ENCODE measurements at places on chromosomes 7 and 10.

DNA sequence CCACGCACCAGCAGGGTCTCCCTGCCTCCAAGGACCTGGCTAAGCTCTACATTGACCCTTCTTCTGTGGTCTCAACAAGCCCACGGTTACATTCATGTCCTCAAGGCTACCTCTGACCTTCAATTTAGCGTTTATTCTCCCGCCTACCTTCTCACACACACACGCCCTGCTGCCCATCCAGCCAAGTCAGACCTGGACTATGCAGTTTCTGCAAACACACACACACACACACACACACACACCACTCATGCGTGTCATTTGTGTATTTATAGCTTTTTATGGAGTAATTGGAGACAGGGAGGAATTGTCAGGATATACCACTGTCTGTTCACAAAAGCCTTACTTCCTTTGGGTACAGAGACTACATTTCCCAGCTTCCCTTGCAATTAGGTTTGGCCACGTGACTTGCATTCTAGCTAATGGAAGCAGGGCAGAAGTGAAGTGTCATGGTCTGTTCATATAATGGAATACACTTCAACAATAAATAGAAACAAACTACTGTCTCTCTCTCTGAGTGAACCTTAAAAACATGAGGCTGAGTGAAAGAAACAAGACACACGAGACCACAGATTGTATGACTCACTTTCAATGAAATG, 53.8 kb upstream of the CPXM2 start:
- DNase-seq = no peak

- no peak for DNase-seq
Observed at GRCh38 chr7:7521259-7521658, 14.4 kb downstream of the COL28A1 start.

DNA sequence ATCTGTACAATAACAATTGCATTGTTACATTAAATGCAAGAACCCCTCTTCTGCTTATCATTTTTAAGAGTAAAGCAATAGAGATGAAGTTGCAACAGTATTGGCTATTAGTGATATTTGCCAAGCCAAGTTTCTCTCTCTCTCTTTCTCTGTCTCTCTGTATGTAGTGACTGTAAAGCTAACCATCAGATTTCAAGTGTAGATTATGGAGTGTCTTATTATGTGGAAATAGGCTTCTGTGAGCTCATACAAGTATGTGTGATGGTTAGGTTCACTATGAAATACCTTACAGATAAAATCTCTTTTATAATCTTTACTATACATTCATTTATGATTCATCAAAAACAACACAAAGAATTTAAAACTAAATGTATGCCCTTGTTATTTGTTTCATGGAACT, 28.6 kb upstream of the NRP1 start:
- no peak for DNase-seq

DNA sequence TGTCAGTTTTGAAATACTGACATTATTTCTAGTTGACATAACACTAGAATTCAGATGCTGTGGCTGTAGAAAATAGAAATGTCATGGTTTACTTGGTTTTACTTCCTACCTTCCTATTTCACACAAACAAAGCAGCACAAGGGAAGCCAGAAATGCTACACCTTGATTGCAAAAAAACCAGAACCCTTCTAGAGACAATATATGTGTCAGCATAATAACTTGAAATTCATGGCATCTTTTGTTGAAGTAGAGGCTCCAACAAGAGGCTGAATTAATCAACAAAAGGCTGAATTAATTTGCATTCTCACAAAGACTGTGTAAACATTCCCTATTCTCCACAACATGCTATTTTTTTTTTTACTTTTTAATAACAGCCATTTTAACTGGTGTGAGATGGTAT, 25.2 kb downstream of the ZNF117 start:
- DNase-seq = no peak

DNA sequence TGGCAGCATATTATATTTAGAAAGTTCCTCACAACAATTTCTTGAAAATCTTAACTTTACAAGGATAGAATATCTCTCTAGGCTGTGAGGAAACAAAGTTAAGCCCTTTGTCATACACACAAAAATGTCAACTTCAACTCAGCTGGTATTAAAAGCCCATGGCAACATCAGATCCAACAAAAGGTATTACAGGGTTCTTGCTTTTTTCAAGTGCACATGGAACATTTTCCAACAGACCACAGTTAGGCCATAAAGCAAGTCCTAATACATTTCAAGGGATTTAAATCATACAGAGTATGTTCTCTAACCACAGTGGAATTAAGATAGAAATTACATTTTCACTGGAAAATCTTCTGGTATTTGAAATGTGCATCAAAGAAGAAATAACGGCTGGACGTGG, 71.9 kb upstream of the OIT3 start:
- DNase-seq = no peak

DNA sequence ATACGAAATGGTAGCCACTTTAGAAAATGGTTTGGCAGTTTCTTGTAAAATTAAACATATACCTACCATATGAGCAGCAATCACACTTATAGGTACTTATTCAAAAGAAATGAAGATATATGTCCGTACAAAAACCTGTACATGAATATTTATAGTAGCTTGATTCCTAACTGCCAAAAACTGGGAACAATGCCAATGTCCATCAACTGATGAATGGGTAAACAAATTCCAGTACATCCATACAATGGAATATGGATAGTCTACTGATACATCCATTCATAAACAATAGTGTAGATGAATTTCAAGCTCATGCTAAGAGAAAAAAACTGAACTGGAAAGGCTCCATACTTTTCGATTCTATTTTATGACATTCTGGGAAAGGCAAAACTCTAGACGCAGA, 68.5 kb downstream of the AGK start:
- DNase-seq = no peak

- DNase-seq = no peak
Observed at GRCh38 chr7:132206594-132206993, 369.7 kb downstream of the PLXNA4 start.

DNA sequence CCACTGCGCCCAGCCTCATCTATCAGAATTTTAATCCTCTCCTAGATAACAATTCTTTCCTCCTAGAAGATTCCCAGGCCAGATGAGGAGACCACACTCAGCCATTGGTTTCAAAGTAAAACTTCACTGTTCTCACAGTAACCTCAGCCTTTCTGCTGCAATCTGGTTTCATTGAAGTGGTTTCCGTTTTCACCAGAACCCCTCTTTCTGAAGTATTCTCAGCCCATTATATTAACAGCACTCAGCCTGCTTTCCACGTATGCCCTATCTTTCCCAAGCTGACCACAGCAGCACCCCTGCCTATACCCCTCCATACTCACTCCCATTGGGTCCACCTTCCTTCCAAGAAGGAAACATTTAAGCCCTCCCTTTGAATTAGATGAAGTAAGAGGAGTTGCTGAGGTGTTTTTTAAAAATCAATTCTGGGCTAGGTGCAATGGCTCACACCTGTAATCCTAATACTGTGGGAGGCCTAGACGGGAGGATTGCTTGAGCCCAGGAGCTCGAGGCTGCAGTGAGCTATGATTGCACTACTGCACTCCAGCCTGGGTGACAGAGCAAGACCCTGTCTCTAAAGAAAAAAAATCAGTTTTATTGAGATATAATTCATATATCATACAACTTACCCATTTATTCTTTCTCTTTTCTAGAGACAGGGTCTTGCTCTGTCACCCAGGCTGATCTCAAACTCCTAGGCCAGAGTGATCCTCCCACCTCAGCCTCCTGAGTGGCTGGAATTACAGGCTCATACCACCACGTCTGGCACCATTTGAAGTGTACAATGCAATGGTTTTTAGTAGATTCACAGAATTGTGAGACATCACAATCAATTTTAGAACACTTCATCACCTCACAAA, 11.3 kb downstream of the PLAU start:
- DNase-seq = no peak

GRCh38 chr10:126349101-126349500, 39.2 kb downstream of the ADAM12 start:
- DNase-seq = no peak

DNA sequence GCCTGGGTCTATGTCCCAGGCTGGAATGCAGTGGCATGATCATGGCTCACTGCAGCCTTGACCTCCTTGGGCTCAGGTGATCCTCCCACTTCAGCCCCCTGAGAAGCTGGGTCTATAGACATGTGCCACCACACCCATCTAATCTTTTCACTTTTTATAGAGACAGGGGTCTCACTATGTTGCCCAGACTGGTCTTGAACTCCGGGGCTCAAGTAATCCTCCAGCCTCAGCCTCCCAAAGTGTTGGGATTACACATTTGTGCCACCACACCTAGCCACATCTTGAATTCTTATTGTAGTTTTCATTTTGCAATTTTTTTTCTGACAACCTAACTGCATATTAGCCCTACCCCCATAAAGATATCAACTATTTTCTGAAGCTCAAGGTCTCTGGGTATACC, 18.4 kb upstream of the COL1A2 start:
- DNase-seq = no peak

- DNase-seq = no peak
Observed at GRCh38 chr10:33248638-33249037, 85.8 kb downstream of the NRP1 start.

DNA sequence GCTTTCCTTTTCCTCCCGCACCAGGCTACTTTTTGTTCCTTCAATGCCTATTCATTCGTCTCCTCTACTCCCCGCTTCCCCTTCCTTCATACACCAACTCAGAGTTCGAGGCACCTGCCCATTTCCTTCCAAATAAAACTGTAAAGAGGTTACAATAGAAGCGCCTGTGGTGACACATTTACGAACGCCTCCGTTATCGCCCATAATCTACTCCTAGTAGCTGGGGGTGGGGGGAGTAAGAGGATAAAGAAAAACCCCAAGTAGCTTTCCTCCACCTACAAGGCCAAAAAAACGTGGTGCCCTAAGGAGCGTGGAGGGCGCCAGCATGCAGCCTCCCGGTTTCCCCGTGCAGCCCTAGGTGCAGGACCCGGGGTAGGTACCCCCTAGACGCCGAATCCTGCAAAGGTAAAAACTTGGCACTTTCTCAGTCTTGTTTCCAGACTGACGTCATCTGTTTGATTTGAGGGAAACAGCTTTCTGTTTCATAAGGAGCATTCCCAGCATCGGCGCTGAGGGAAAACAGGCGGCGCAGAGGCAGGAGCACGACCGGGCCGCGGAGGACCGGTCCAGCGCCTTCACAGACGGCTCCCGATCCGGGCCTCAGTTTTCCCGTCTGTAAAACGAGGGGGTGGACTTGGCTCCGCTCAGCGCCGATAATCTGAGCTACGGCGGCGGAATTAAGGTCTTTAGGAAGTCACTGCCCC, 922 bp downstream of the PPA1 start:
- peak; percentile 64 for DNase-seq

- no peak for DNase-seq
Observed at GRCh38 chr10:58457761-58458616, 54.7 kb upstream of the BICC1 start.

DNA sequence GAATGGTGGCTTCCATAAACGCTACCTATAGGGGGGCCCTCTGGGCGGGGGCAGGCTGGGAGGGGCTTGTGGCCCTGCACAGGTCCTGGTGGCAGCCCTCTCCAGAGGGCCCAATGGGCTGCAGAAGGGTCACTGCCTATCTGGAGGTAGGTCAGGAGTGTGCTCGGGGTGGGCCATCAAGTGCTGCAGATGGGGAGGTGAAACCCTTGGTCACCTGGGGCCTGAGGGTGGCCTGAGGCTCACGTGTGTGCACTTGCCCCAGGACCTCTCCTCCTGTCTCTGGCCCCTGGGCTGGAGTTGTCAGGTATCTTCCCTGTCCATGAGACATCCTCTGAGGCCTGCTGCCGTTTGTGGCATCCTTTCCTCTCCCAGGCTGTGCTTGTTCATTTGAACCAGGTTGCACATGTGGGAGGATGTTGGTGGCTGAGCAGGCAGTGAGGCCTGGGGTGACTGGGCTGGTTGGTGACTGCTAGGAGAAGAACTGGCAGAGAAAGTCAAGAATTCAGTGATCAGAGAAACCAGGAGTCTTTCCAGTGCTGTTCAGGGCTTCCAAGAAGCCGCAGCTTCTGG, 21.1 kb upstream of the SH2D4B start:
- DNase-seq = no peak

- DNase-seq = no peak
Observed at GRCh38 chr7:87420173-87420572, 55.3 kb downstream of the ABCB4 start.

DNA sequence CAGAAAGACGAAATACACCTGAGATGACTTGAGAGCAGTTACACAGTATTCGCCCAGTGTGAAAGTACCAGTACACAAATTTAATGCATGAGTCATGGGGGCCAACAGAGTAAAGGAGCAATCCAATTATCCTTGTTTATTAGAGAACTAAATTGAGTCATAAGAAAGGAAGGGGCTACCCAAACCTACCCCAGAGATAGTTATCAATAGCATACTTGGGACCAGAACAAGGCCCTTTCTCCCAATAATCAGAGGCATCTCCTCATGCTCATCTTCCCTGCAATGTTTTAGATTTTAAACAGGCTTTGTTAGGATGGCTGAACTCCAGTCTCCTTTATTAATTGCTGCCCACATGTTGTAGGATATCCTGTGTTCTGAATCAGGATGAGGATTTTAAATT, 239.7 kb upstream of the LRGUK start:
- no peak for DNase-seq

DNA sequence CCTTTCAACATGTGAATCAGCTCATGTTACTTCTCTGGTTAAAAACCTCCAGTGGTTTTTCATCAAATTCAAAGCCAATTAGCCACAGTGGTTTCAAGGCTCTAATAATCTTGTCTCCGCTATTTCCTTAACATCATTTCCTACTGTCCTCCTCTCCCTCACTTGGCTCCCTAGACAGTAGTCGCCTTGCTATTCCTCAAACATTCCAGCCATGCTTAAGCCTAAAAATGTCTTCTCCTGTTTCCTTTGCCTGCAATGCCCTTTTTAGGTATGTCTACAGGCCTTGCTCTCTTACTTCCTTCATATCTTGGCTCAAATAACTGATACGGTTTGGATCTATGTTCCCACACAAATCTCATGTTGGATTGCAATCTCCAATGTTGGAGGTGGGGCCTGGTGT, 779.4 kb upstream of the LRRN3 start:
- no peak for DNase-seq

DNA sequence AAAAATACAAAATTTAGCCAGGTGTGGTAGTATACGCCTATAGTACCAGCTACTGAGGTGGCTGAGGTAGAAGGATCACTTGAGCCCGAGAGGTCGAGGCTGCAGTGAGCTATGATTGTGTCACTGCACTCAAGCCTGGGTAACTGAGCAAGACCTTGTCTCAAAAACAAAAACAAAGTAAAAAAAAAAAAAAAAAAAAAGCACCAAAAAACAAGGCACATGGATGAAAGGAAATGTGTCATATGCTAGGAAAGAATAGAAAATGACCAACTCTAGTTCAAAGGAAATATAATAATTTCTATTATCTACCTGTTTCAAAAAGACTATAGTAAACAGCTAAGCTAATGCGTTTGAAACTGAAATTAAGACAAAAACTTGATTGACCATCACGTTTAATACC, 33.8 kb downstream of the UBE2H start:
- no peak for DNase-seq

DNA sequence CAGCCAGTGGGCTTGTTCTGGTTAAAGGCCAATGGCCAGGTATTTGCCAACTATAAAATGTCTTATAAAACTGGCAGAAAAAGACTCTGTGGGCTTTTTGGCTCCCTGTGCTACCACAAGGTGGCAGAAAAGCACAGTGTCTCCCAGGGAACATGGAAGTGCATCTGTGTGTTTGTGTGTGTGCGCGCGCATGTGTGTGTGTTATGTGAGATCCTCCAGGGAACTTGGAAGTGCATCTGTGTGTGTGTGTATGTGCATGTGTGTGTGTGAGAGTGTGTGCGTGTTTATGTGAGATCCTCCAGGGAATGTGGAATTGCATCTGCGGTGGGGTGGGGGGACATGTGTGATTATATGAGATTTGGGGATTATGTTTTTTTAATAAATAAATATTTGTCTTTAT, 30.2 kb upstream of the ABI1 start:
- peak; percentile 67 for DNase-seq

Data from stimulated activated CD4-positive, alpha-beta T cell treated with anti-CD3 and anti-CD28 coated beads, Interleukin-15, amount 100 ng/mL, for 24 hours (primary cell).